COLO829 (cell line): ENCODE measurements at places on chromosomes 1 and 21.

DNA sequence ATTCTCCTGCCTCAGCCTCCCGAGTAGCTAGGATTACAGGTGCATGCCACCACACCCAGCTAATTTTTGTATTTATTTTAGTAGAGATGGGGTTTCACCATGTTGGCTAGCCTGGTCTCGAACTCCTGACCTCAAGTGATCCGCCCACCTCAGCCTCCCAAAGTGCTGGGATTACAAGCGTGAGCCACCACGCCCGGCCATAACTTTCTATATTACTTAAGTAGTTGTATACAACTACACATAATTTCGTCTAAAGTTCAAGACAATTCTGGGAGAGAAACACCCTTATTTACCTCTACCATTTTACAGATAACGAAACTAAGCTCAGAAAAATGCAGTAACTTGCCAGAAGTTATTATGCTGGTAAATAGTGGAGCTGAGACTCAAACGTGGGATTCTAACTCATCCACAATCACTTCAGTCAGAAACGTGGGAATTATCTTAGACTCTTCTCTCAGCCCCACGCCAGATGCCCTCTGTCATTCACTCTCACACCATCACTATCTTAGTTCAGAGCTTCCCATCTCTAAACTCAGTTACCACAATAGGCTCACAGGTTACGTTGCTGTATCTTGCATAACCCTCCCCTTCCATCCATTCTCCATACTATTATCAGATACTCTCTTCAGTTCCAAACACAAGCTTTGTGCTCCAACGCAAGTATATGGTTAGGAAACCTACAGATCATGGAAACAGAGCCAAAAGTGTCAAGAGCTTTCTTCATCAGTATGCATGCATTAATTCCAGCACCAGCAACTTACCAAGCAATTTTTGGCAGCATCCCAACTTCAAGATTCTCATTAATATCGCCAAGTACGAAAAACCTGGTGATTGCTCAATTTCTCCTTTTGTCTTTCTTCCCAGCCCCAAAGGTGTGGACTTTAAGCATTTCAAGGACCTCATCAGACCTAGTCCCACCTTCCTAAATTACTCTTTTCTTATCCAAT is 69.3 kb downstream of the RERE start:
- DNase-seq = no peak

- DNase-seq = no peak
Measured at GRCh38 chr21:37644636-37645035, 271.6 kb downstream of the KCNJ6 start.

DNA sequence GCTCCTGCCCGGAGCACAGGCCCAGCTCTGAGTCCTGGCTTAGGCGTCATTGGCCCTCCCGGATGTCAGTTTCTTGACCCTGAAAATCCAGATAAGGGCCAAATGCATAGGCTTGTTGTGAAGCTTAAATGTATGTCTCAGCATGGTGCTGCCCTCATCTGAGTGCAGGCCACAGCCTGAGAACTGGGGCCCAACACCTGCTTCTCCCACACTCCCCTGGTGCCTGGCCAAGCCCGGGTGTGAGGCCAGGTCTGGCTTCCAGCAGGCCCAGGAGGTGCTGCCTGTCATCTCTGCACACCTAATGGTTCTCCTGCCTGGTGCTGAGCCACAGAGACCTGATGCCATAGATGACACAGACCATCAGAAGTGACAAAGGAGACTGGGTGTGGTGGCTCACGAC is 14.0 kb downstream of the MX2 start:
- DNase-seq = no peak

- DNase-seq = no peak
Measured at GRCh38 chr1:18511149-18511873, 30.6 kb downstream of the KLHDC7A start.

DNA sequence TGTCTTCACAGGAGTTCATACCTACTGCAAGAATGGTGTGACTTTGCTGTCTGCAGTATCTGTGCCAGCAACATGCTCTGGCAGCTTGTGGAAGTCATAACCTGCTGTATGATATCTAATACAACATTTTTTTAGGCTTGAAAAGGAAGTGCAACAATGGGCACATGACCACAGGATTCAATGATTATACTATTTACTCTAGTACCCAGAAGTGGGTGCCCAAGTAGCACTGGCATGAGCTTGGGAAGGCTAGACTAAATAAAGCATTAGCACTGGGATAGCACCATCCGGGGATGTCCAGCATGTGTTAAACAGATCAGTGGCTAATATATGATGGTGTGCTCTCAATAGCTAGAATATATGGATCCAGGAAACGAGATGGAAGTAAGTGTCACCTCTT is 98.6 kb upstream of the PDE4B start:
- DNase-seq = no peak

DNA sequence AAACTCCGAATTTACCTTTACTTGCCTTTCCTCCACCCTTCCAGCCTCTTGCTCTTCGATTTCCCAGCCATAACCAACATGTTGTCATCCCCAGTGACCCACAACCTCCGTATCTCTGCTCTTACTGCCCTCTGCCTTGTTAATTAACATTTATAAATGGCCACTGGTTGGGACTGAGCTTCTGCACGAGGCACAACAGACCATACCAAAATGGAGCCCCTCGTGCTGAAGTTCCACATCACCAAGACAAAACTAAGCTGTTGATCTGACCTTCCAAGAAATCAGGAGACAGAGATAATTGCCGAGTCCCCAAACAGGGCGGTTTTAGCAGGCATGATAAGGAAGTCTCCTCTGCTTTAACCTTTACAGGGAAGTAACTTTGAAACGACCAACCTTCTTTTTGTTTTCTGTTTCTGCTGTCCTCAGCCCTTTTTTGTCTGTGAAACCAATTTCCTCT is 71.9 kb downstream of the NMNAT2 start:
- no peak for DNase-seq

- no peak for DNase-seq
Measured at GRCh38 chr1:93878501-93878888, 511 bp downstream of the DNTTIP2 start.

DNA sequence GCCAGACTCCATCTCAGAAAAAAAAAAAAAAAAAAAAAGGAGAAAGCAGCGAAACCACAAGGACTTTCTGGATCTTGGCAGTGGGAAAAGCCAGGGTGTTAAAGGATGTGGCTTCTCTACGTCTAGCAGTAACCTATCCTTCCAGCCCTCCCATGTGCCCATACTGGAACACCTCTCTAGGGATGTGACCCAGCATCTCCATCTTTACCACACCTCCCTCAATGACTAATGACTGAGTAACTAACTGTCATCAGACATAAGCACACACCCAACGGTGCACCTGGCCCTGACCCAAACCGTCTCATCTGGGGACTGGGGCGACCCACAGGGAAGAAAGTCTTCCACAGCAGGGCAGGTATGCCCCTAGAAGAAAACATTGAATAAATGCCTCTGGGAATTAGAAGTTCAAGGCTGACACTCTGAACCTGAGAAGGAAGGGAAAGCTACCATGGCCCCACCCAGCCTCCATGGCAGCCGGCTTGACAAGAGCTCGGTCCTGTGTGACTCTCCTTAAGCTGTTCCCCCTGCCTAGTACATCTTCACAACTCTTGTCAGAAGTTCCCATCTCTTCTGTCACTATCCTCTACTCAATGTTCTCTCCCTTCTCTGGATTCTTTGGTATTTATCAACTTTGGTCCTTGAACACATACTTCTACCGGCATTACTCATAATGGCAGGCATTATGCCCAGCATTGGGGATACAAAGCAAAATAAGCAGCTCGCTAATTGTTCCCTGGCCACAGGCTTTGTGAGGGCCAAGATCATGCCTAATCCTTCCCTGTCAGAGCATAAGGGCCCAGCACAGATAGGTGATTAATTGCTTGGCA is 14.8 kb upstream of the PAQR6 start:
- no peak for DNase-seq

- DNase-seq = no peak
Measured at GRCh38 chr1:213972141-213972540, 15.6 kb upstream of the PROX1 start.

GRCh38 chr1:192587386-192588266 is 12.1 kb downstream of the RGS1 start:
- no peak for DNase-seq

GRCh38 chr1:208141610-208142192 is 102.5 kb downstream of the PLXNA2 start:
- no peak for DNase-seq

DNA sequence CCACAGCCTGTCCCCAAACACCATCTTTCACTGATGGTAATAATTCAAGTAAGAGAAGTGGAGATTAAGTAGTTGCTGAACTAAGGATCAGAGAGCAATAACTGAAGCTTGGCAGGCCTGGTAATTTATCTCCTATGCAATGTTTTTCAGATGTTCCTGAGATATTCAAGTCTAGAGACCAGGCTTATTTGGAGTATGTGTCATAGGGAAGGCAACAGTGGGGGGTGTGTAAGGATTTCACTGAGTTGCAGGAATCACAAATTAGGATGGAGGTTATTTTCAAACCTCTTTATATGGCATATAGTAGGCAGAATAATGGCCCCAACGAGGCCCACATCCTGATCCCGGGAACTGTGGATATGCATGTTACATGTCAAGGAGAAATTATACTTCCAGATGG is 171.7 kb downstream of the KCNJ6 start:
- no peak for DNase-seq

DNA sequence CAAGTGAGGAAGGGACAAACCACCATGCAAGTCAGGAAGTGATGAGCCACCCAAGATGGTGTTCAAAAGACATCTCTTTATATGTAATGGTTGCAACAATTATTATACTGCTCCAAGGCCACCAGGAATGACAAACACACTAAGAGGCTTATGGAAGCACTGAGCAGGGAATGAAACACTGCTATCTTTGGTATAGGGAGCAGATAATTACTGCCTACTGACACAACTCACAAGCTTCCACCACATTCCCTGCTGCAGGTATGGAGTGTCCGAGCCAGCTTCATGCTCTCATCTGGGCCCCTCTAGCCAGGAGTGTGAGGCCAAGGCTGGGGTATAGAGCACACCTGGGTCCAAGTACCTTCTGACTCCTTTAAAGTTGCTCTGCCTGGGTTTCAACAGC is 371.4 kb downstream of the HHAT start:
- no peak for DNase-seq

- no peak for DNase-seq
Measured at GRCh38 chr1:179029321-179029759, 3.6 kb downstream of the FAM20B start.

GRCh38 chr1:206872139-206872538 is 6.7 kb downstream of the IL20 start:
- DNase-seq = no peak

GRCh38 chr1:218718977-218719376 is 373.8 kb downstream of the TGFB2 start:
- no peak for DNase-seq

DNA sequence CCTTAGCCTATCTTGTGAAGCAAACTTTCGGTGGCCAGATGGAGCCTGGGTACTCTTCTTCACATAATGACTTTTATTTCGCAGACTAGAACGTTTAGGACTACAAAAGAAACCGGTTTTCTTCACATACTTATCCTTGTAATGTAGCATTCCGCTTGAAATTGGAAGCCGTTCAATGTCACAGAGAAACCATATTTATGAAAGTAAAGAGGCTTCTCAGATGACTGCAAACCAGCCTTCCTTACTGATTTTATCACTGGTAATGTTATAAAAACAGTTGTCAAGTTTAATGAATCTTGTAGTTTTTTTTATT is 94.1 kb downstream of the PPIAL4G start:
- no peak for DNase-seq

DNA sequence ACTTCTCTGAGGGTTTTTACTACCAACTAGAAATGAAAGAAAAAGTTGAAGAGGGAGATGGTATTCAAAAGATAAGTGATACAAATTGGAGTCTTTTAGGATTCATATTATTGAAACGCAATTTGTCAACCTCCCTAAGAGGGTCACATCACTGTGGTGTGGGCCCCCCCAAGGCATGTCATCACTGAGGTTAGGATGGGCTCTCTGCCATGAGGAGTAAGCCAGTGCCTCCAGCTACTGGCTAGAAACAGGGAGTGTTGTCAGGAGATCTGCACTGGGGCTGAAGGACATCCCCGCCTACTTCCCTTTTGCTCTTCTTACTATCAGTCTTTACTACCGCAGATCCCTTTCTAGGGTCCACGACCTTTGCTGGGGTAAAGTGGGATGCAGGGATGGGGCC is 25.9 kb downstream of the ITSN1 start:
- no peak for DNase-seq

DNA sequence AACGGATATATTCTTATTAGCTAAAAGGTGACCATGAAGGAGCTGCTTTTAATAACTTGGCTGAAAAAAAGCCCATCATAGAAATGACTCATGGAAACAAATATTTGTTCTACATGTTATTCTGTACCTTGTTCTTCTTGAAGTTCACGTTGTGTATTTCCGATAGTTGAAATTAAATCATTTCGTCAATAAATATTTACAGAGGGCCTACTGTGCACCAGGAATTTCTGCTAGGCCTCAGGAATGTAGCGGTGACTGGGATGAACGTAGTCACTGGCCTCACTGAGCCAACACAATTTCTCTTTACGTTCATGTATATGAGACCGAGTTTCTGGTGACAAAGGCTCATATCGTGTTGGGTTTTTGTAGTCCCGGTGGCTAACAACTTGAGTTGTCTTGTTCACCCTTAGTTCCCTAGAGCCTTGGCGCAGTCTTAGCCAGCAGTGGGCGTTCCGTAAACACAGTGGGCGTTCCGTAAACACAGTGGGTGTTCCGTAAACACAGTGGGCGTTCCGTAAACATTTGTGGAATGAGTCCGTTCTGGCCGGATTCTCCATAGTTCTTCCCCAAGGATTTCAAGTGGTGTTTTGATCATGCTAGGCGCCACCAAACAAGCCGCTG is 53.2 kb upstream of the VAMP3 start:
- no peak for DNase-seq

- DNase-seq = peak; percentile 51
Measured at GRCh38 chr1:107529511-107530149, 388.8 kb downstream of the NTNG1 start.

- DNase-seq = no peak
Measured at GRCh38 chr1:227889863-227890405, 57.8 kb downstream of the WNT9A start.

GRCh38 chr1:89929467-89930063 is 65.3 kb upstream of the ZNF326 start:
- no peak for DNase-seq

- DNase-seq = peak; percentile 51
Measured at GRCh38 chr21:18350216-18350615, 53.4 kb downstream of the TMPRSS15 start.

DNA sequence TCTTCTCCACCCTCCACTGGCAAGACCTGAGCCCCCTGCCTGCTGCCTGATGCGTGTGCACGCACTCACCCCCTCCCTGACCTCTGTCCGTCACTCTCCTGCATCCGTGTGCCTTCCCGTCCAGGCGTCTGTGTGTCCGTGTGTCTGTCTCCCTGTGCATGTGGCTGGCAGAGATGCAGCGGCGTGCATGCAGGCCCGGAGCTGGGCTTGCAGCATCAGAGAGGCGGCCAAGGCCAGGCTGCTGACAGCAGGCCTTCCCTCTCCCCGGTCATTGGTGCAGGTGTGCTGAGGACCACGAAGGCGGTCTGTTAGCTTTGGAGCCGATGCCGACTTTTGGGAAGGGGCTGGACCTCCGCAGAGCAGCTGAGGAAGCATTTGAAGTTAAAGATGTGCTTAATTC is 22.8 kb upstream of the ARHGEF16 start:
- no peak for DNase-seq
